ENCODE measurements at places on chromosomes 5 and 9. TPM values are rescaled to one million over a fixed set of nuclear protein-coding genes. Genes with fewer than 3 reads are reported as not detected.

Gene BAAT
- total RNA-seq: not detected

Gene SUSD3
- 1.5 TPM for total RNA-seq

Gene NR5A1
- total RNA-seq: not detected

DNA sequence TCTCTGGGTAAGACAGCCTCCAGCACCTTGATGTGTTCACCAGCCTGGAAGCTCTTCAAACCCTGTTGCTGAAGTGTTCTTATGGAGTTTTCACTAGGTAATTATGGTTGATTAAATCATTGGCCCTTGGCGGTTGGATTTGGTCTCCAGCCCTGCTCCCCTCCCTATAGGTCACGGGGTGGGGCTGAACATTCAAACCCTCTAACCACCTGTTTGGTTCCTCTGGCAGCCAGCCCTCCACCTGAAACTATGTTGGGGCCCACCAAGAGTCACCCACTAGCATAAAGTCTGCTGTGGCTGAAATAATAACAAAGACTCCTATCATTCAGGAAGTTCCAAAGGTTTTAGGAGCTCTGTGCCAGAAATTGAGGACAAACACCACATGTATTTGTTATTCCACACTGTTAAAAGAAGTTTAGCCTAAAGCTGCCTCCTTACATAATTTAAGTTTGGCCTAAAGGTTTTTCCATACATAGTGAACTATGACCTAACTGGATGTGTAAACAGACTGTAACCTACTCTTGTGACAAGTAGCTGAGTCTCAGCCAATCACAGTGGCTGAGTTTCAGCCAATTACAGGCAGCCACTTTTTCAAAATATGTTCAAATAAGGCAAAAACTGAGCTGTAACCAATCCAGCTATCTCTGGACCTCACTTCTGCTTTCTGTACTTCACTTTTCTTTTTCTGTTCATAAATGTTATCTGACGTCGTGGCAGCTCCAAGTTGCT, 34.8 kb downstream of the TMEM252 start:
- DNase-seq: no peak

DNA sequence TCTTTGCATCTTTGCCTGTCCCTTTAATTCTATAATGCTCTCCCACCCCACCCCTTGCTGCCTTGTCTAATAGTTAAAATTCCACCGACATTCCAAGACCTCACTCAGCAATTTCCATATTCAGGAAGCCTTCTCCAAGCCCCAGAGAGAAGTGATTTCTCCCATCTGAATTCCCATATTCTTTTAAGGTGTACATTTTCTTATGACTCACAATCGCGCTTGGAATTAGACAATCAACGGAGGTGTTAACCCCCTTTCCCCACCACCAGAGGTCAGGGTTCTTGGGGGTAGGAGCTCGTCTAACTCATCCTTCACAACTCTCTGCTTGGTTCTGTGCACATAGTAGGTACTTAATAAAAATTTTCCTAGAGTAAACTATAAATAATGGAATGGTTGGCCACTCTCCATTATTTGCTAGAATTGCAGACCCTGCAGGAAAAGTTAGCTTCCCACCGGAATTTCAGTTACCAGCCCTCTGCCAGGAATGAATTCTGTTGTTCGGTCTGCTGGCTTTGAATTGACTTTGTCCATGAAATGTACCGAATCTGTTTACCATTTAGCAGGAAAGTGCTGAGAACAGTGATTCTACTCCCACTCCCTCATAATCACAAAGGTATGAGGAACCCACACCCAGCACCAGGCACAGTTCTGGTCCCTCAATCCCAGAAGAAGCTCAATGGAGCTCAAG, 5.0 kb downstream of the KCNIP1 start:
- no peak for DNase-seq

GRCh38 chr5:66617226-66617861, 21.2 kb downstream of the MAST4 start:
- no peak for DNase-seq

DNA sequence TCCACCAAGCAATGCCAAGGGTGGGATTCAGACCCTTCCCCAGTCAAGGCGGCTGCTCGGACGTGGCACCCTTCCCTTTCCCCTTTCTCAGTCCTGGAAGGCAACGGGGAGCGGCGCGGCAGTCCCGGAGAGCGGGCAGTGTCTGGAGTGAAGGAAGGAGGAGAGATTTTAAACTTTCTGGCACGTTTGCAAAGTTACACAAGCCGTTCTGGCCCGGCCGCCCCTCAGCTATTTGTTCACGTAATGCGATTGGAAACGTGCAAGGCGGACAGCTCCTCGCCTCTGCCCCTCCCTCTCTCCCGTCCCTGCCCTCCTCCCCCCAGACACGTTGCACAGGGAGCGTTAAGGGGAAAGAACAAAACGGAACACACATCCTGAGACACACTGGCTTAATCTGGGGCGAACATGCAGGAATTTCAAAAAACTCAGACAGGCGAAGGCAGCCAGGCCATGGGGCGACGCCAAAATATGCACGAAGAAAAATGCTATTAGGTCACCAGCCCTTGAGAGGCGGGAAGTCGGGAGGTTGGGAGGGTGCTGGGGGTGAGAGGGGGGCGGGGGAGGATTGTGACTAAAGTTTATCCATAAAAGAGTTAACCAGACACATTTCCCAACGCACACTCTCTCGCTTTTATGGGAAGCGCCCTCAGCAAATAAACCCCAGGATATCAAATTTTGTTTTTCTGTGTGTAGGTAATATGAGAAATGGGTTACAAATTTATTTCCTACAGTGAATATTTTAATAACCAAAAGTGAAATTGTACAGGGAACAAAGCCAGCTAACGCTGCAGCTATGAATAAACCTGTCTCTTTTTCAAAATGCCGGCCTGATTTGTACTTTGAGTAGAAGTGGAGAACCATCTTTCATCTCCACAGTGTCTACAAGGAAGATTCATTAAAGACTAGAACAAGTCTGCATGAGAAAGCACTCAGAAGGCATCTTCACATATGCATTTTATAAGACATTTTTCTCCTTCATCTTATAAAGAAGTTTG, at the start of gene LOX:
Gene LOX (minus strand): TSS at position 144 of the 995 bp plus-strand sequence. CDS start 274 bp downstream, outside the sequence.
- peak; percentile 88 for DNase-seq

DNA sequence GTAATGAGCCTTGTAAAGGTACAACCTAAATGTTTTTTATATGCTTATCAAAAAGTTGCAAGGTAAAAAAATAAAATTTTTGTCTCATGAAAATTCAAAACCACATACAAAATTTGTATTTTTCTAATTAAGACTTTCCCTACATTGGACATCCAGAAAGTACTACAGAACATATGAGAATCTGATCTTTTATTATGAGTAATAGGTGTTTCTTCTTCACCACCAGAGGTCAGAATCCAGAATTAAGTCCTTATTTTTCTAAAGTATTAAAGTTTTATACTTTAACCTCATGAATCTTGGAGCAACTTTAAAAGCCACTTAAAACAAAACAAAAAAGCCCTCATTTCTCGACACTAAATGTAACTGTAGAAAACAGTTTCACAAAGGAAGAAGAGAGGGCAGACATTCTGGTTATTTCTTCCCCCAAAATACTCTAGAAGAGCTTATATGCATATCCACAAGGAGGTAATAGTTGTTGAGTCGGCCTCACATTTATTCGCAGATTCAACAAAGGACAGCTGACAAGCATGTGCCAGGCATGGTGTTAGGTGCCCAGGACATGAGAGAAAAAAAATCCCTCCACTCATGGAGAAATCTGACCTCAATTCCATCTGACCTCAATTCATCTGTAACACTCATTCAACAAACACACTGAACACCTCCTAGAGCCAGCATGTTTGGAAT, 69.3 kb downstream of the MLLT3 start:
- no peak for DNase-seq

GRCh38 chr9:131402073-131402472, 8.2 kb downstream of the PRRC2B start:
- no peak for DNase-seq

DNA sequence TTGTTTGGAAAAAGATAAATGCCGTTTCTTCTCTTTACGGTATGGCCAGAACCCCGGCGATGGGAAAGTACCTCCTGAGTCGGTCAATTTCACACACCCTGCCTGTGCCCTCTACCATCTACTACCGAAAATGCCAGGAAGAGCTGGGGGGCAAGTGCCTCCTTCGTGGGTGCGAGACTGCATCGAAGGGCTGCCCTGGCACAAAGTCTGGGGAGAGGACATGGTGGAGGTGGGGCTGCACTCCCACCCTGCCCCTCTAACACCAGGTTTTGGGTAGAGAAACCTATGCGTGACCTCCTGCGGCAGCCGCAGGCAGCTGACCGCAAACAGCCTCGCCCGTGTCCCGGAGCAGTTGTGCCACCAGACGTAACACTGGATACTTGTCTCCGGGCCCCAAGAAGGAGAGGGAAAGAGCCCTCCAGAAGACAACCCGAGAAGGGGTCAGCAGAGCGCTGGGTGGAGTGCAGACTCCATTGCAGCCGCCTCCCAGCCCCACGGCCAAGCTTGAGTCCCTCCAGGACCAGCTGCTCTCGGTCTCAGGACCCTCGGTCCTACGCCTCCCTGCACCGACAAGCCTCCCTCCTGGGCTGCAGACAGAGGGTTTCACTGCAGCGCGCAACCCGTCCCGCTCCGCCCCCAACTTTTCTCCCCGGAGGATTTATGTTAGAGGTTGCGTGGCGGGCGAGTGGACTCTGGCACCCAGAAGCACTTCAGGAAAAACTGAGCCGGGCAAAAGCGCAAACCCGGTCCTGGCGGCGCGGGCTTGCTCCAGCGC, 823 bp upstream of the PRDM6 start:
- DNase-seq: no peak

DNA sequence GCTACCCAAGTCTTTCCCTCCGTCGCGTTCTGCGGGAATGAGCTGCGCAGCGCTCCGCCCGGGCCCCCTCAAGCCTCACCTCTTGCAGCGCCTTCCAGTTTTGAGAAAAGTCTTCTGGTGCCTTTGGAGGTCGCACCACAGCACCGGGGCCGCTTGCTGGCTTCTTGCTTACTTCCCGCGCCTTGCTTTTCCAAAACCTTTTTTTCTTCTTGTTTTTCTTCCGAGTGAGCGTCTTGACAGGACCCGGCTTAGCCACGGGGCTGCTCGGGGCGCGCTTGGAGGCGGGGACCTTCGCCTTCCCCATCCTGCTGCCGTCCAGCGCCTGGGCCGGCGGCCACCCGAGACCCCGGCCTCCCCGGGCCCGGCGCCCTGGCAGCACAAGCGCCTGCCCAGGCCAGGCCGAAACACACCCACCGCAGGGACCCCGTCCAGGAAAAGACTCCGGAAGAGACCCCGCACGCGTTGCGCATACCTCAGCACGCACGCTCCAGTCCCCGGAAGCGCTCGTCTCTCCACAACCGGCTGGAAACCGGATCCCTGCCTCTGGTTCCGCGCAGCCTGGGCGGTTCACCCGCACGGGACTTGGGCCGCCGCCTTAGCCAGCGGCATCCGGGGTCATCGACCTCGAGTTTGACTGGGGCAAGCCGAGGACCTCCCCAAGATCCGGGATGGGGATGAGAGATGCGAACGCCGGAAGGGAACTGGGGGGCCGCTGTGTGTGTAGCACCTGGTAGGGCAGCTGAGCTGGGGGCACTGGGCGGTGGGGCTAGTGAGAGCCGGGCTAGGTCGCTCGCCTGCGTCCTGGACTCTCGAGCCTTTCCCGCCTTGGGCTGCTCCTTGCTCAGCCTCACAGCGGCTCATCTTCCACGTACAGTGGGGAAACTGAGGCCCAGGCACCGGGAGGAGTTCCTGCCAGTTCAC, at the start of gene REXO4:
Gene REXO4 (minus strand): TSS at position 470 of the 921 bp plus-strand sequence. CDS start 166 bp downstream, at position 304.
- peak; percentile 69 for DNase-seq
